ENCODE measurements at places on chromosomes 7 and 10.

- DNase-seq = no peak
Measured at GRCh38 chr10:6503171-6503570, 76.9 kb downstream of the PRKCQ start.

DNA sequence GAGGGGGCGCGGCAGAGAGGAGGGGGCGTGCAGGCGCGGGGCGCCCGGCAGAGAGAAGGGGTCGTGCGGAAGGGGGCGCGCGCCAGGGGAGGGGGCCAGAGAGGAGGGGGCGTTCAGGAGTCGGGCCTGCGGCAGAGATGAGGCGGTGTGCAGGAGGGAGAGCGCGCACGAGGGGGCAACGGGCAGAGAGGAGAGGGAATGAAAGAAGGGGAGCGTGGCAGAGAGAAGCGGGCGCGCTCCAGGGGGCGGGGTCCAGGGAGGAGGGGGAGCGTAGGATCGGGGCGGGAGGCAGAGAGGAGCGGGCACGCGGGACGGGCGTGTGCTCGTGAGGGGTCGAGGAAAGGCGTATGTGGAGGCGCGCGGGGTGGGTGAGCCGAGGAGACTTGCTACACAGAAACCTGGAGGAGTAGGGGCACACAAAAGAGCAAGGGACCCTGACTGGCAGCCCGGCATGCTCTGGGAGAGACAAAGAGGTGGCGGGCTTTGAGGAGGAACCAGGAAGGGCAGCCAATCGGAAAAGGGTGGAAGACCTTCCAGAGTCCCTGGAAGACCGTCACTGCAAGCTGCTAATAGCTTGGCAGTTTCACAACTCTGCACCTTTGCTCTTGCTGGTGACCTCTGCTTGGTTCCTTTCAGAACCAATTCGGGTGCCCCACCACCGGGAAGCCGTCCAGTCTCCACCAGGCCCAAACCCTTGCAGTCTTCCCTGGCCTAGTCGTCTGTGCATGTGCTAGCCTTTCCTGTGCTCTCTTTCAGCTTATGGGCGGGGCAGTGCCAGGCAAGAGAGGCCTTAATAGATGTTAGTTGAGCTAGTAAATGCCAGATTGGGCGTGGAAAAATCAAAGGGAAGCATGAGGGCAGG is 639 bp downstream of the DYDC2 start:
- peak; percentile 8 for DNase-seq

GRCh38 chr7:86790383-86790782 is 146.7 kb downstream of the GRM3 start:
- DNase-seq = no peak

DNA sequence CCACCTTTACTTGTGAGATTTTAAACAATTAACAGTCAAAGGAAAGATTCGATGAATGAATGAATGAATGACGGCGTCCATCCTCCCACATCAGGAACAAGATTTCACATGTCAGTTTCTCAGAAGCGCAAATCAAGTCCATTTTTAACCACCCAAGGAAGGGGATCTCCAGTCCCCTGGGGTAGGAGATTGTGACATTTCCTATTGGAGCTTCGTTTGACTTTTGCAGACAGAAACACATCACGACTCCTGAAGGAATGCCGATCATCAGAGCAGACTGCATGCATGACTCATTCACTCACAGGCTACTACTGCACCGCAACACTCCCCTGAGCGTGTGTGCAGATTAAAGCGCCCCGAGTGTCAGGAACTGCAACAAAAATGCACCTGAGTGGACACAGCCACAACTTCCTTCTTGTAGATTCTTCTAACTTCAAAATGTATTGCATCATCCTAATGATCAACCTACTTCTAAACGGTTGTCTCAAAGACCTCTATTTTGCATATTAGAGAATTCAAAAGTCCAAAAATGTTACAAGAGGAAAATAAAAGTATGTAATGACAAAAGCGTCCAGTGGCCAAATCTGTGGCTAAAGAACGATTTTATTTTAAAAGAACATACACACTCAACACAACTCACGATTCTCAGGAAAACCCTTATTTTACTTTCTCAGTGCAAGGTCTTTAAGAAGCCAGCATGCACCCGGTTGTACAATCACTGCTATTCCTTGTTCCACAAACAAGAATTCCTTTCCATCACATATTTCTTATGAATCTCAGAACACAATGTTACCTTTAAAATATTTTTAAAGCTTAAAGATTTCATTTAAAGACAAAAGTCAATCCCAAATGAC is 172.6 kb downstream of the FAM107B start:
- peak; percentile 64 for DNase-seq

DNA sequence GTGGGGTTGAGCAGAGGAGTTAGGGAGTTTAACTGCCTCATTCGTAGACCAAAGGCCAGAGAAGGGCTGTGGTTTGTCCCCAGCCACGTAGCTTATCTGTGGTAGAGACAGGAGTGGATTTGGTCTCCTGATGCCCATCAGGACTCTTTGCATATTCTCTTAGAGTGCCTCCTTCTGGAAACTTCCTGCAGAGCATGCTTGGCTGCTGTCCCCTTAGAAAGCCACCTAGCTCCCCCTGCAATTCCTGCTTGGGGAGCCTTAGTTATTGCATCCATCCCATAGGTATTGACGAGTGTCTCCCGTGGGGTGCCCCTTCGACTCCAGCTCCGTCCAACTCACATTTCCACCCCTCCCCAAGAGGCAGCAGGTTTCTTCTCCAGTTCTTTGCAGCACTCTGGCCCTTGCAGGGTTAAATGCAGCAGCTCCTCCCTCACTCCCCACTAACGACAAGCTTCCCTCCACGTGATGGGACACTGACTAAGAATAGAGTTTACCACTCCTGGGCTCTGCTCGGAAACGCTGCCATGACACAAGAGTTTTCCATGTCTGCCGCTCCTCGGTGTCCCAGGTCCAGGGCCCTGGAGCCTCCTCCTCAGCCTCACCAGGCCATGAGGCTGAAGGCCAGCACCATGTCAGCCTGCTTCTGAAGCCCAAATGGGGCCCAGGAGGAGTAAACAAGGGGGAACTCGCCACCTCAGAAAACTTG is 147.8 kb upstream of the UNC5B start:
- DNase-seq = no peak

- DNase-seq = no peak
Measured at GRCh38 chr10:12849319-12850181, 152.0 kb downstream of the CCDC3 start.

- no peak for DNase-seq
Measured at GRCh38 chr10:35349389-35349915, 13.1 kb downstream of the CCNY start.

Measured in stimulated activated CD4-positive, alpha-beta T cell treated with anti-CD3 and anti-CD28 coated beads, Interleukin-2, amount 100 ng/mL, for 24 hours (primary cell).